ENCODE measurements at places on chromosomes 4 and X.

DNA sequence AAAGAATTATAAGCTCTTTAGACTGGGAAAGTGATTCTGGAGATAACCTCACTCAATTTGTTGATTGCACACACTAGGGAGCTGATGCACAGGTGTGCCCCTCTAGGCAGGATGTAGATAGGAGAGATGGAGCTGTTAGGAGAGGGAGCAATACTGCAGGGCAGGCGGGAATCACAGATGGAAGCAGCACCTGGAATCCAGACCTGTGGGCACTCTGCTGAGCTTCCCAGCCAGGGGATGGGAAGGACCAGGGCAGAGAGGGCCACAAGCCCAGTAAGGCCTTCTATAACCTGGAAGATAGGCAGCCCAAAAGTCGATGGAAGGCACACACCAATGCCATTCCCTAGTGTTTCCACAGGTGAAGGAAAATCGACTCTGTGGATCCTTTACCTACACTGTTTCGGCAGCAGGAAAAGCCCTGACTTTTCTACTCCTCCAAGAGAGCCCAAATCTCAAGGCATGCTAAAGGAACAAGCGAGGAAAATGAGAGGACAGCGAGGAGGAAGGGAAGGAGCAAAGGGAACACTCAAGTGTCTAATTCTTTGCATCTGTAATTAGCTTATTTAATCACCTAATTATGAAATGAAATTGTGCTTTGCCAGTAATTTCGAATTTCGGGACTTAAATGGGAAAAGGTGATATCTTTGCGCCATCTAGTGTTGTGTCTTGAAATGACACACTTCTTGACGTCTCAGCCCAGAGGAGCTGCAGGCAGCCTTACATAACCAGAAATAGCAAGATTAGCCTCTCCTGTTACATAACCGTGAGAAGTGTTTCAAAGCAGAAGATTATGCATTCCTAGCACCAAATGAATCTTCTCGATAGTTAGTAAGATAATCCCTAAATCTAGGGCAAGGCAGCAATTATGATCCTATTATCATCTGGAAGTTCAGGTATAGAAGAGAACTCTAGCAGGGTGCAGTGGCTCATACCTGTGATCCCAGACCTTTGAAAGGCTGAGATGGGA lies 31.0 kb upstream of the TLR3 start:
- DNase-seq: no peak

DNA sequence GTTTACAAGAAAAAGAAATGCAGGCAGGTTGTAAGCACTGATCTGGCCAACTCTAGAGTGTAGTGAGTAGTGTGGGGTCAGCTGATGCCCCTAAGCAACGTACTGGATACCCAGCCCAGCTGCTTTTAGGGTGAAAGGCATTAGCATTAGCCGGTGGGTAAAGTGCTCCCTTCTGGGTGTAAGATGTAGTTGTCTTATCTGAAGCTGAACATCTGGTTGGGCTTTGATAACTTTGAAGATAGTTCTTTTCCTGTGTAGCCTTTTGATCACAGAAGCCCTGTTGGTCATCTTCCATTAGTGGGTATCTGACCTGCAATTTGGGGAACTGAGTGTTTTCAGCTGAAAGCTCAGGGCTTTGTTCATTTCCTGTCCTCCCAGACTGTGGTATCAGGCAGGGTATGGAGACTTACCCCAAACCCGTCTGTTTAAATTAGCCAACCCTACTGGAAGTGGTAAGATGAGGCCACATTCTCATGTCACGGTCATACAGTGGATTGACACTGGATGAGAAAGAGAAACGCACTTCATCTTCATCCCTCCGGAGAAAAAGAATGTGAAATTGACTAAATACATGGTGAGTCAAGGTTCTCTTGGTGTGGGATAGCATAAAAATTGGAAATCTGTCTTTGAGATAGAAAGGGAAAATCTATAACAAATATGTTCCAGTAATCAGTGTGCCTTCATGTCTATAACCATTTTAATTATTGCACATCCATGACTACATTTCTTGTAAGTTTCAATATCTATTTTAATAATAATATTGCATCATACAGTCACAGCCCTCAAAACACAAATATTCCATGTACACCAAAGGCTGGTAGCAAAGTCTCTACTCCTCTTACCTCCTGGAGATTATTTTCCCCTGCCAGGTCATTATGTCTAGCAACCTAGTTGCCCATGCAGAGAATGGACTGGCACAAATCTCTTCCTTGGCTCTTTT lies 8.7 kb downstream of the RHOH start:
- DNase-seq: no peak

DNA sequence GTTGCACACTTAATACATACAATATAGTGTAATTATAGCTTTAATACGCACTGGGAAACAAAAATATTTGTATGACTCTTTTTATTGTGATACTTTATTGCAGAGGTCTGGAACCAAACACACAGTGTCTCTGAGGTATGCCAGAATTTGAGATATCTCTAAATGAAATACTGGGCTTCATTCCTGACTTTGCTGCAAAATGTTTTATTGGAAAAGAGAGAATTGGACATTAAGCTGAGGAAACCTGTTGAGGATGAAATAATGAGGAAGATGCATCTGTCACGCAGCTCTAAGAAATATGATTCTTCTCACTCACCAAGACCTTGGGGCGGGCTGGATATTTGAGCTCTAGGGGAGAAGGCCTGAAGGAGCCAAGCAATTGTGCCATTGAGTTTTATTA lies 242.1 kb downstream of the CPE start:
- no peak for DNase-seq

DNA sequence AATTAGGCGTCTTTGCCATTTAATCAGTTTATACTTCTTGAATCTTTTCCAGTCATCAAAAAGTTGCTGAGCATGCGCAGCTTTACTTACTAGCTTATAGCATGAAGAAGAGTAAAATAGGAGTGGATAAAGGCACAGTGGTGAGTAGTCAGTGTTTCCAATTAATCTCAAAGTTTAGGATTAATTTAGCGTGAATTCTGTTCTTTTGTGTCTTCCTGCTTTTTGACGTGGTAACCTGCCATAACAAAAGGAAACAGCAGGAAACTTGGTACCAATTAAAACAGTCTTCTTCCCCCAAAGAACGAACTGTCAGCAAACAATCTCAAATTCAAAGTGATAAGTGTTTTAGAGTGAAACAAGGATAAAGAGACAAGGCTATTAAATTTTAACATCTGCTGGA lies 61.9 kb downstream of the TET2 start:
- no peak for DNase-seq

DNA sequence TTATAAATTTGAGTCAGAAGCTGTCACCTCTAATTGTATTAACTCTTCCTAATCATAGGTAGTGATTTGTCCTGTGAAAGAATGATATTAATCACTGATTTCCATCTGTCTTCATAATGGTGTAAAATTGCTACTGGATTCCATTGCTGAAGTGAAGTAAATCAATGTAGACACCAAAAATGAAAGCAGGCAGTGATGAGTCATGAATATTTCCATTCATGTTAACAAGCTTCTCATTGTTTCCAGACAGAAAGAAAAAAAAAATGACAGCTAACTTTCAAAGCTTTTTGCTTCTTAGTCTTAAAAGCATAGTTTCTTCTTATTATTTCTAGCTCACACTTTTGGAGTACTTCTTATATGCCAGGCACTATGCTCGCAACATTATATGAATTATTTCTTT lies 21.5 kb downstream of the FAM114A1 start:
- DNase-seq: no peak

DNA sequence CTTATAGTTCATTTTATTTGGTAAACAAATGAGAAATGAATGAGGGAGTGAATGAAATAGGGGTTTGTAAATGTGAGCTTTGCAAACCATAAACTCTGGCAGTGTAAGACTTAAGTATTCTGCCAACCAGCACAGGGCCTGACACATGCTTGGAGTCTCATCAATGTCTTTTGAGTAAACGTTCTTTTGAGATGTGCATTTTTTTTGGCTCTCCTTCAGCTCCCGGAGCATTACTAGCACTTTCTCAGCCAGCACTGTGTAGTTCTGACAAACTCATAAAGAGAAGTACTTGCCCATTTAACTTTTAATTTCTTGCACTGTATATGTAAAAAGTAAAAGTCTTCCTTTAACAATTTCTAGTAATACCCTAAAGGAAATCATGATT lies 245.3 kb downstream of the HS3ST1 start:
- no peak for DNase-seq

DNA sequence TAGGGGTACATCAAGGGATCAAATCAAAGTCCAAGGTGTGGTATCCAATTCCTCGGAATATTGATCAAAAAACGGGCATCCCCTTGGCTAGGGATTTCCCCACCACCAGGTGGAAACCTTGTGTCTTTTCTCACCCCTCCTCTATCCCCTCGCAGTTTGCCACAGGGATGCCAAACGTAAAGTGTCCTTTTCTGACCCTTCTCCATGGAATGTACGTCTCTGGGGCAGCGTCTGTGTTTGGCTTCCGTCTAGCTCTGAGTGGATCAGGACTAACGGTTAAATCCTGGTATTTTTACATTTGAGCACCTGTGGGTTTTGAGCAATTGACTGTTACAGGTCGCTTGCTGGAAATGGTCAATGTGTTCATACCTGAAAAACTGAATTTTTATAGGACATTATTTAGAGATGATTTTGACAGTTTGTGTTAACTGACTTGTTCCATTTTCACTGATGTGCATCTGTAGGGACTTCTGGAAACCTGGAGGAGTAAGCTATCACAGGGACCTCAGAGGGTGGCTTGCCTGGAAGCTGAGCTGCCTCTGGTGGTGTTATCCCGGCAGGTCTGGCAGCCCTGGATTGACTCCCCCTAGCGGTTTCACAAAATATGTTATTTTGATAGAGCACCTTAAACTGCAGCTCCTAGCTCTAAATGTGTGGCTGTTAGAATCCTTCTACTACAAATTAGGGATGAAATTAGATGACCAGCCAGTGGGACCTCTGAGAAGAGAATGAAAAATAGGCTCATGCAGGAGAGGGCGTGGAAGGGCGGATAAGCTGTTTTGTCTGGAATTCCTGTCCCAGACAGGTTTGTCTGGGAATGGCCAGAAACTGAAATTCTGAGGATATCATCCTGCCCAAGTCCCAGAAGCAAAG lies 8.8 kb upstream of the MGST2 start:
- no peak for DNase-seq

DNA sequence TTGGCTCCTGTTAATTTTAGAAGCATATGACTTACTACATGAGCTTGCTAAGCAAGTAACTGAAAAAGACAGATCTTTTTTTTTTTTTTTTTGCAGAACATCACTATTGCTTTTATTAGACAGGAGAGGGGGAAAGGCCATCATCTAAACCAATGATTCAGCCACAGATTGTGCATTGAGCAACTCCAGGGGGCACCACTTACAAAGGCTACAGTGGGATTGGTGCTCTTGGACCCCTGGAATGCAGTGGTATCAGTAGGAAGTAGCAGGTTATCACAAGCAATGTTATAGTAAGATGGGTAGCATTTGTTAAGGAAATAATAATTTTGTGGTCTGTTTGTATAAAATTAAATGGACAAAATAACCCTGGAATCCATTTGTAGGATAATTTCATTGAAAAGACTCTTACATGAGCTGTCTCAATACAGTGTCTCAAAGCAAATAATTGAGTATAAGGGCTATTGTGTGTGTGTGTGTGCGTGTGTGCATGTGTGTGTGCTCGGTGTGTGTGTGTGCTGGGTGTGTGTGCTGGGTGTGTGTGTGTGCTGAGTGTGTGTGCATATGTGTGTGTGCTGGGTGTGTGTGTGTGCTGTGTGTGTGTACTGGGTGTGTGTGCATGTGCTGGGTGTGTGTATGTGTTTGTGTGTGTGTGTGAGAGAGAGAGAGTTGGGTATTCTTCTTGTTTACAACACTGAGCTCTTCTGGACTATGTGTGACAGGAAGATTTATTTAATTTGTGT lies 296.3 kb downstream of the PCDH7 start:
- DNase-seq: no peak

DNA sequence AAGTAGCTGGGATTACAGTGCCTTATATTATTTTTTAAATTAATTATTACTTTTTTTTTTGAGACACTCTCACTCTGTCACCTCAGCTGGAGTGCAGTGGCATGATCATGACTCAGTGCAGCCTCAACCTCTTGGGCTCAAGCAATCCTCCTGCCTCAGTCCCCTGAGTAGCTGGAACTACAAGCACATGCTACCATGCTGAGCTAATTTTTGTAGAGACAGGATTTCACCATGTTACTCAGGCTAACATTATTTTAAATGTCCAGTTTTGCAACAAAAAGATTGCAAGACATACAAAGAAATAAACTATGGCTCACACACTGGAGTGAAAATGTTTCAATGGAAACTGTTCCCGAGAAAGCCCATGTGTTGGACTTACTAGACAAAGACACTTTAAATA lies 59.2 kb downstream of the MND1 start:
- DNase-seq: no peak

DNA sequence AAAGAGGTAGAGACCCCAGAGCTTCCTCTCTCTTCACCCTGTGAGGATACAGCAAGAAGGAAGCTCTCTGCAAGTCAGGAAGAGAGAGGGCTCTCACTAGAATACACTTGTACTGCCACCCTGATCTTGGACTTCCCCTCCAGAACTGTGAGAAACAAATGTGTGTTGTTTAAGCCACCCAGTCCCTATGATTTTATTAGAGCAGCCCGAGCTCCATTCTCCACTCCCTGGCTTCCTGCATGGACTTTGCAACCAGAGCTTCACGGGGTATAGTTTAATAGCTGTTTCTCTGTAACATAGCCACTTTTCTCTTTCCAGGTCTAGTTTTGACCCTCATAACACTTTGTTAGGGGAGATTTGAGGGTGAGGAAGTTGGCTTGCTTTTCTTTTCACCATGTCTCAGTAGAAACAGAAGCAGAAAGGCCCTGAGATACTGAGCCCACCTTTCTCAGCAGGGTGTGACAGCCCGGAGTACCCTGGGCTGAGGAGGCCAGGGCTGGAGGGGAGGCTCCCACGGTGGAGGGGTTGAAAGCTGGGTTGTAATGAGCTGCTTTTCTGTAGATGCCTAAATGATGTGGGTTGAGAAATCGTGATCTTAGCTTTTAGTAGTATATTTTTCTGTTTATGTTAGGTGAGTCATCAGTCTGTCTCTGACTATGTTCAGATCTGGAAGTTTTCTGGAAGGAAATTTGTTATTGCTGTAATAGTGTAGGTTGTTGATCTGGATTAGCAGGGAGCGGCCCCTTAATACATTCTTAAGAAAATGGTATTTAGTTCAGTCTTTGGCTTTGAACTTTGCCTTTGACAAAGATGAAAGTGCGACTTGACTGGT lies 118.6 kb downstream of the PTTG2 start:
- no peak for DNase-seq

DNA sequence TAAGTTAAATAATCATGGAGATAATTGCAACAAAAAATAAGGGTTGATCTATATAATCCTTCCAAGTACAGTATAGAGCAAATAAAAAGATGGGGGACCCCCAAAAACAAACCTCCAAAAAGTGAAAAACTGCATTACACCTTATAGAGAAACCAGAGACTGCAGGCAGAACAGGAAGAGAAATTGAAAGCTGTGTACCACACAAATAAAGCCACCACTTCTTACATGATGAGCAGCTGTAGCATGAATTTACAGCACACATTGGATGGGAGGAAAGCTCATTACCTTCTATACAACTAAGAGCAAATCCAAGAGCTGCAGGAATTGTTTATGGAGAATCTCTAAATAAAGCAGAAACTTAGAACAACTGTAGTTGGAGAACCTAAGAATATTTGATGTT lies 152.4 kb upstream of the PDE5A start:
- no peak for DNase-seq
